ENCODE measurements at places on chromosomes 4 and X.

DNA sequence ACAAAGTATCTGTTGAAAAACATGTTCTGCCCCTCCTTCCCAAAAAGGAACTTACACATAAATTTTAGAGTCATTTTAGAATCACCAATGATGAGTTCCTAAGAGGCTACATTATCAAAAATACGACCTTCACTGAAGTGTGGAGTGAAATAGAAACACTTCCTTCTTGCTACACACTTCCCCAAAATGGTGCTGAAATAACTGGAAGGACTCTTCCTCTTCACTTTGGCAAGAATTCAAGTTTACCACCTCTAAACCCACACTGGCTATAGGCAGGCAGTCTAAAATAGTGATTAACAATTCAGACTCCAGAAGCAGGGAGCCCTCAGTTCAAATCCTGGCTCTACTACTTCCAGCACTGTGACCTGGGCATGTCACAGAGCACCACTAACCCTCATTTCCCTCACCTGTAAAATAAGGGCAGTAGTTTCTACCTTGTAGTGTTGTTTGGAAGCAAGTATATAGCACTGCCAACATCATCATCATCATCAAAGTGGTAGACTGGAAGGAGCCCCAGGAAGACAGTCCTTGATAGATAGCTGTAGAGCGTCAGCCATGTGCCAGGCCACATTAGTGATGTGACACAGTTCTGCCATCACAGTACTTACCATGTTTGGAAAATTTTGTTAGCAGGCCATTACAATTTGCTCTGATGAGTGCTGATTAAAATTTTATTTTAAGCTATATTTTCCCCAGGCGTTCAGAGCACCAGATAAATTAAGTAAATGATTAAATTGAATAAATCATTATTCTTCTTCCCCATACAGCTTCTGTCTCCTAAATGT is 103.3 kb downstream of the PARM1 start:
- no peak for DNase-seq

DNA sequence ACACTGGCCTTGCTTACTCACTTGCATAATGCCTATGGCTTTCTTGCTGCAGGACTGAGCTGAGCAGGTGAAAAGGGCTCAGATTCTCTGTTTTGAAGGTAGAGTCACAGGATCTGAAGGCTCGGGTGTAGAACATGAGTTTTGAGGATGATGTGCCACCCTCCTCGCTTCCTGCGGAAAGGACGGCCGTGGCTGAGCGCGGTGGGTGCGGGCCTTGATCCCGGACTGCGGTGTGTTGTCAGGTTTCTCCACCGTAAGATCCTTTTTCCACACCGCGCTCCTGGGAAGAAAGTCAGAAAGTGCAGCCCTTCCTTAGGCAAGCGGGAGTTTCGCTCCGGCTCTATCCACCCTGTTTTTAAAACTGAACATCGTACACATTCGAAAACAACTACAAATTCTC is 36.2 kb downstream of the ZFP42 start:
- no peak for DNase-seq

DNA sequence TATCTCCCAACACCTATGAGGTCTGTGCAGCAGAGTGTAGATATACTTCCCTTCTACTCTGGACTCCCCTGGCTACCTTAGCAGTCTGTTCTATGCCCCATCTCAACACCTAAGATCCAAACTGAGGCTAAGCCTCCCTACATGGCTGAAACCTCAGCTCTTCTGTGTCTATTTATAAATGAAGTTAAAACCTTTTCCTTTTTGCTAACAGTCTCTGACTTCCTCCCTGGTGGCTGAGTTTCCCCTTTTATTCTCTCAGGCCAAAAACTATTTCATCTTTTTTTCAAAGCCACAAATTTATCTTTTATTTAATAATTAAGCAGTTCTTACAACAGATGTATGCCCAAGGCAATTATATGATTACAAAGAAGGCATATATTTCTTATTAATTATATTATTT is 111.8 kb upstream of the STIM2 start:
- DNase-seq, result no peak

- DNase-seq, result no peak
These were observed 451 bp upstream of the FGD1 start for GRCh38 chrX:54496517-54496852.

- no peak for DNase-seq
These were observed 34.7 kb upstream of the LHFPL1 start for GRCh38 chrX:112714357-112714918.

DNA sequence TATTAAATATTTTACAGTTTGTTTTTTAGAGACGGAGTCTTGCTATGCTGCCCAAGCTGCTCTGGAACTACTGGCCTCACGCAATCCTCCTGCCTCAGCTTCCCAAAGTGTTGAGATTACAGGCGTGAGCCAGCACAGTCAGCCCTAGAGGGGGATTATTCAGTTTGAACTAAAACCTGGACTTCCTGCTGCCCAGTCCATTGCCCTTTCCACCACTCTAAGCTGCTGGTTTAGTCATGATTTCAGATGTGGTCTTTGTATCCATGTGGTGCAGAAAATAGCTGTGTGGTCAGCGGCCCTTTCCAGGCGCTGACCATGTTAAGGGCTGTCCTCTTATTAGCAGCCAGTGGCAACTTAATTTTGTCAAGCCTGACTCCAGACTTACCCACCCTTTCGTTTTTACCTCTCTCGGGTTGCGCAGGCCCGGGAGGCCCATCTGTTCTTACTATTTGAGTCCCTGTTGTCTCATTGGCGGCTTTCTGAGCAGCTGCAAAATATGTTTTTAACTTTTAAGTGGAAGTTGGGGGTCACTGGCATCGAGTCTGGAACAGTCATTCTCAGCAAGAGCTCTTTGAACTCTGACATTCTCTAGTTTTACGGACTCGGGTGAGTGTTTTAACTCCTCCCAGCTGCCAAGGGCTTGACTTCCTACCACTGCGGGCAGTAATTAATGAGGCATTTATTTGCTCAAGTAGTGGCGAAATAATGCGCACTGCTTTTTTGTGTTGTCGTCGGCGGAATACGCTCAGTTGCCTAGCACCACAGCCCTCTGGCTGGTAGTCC is 773 bp upstream of the VMA21 start:
- DNase-seq, result peak; percentile 45

DNA sequence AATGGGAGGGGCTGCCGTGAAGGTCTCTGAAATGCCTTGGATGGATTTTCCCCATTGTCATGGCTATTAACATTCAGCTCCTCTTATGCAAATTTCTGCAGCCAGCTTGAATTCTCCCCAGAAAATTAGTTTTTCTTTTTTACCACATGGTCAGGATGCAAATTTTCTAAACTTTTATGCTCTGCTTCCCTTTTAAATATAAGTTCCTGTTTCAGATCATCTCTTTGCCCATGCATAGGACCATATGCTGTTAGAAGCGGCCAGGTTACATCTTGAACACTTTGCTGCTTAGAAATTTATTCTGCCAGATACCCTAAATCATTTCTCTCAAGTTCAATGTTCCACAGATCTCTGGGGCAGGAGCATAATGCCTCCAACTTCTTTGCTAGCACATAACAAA is 13.8 kb upstream of the CLDN34 start:
- DNase-seq, result no peak

- no peak for DNase-seq
These were observed 1.6 kb upstream of the PCDH18 start for GRCh38 chr4:137533855-137534254.

GRCh38 chrX:150197388-150197787 is 165.7 kb upstream of the MAMLD1 start:
- no peak for DNase-seq

GRCh38 chrX:132491191-132491590 is 2.4 kb upstream of the MBNL3 start:
- no peak for DNase-seq

DNA sequence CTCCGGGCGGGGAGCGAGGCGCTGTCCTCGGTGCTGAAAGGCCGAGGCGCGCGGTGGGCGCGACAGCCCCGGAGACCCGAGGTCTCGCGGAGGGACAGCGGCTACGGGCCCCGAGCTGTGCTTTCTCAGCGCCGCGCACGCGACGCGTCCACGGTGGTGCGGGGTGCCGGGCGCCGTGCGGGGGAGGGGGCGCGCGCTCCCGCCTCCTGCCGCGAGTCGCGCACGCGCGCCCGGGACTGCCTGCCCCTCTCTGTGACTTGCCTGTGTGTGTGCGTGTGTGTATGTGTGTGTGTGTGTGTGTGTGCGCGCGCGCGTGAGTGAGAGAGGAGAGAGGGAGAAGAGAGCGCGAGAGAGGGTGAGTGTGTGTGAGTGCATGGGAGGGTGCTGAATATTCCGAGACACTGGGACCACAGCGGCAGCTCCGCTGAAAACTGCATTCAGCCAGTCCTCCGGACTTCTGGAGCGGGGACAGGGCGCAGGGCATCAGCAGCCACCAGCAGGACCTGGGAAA is at the start of gene GRIA2:
Gene GRIA2, plus strand, starts transcription at position 358 of the 511 bp plus-strand sequence. CDS start 315 bp downstream, outside the sequence.
- DNase-seq, result no peak

GRCh38 chr4:38919494-38919893 is 51.9 kb downstream of the FAM114A1 start:
- no peak for DNase-seq

- DNase-seq, result no peak
These were observed 101.2 kb downstream of the ARSF start for GRCh38 chrX:3142259-3143042.

Measured in epithelial cell of proximal tubule (primary cell).